ENCODE measurements at places on chromosomes 7 and 10. TPM values are rescaled to one million over a fixed set of nuclear protein-coding genes. Genes with fewer than 3 reads are reported as not detected.

BEND7 gene
- 17.5 TPM for total RNA-seq

DNA sequence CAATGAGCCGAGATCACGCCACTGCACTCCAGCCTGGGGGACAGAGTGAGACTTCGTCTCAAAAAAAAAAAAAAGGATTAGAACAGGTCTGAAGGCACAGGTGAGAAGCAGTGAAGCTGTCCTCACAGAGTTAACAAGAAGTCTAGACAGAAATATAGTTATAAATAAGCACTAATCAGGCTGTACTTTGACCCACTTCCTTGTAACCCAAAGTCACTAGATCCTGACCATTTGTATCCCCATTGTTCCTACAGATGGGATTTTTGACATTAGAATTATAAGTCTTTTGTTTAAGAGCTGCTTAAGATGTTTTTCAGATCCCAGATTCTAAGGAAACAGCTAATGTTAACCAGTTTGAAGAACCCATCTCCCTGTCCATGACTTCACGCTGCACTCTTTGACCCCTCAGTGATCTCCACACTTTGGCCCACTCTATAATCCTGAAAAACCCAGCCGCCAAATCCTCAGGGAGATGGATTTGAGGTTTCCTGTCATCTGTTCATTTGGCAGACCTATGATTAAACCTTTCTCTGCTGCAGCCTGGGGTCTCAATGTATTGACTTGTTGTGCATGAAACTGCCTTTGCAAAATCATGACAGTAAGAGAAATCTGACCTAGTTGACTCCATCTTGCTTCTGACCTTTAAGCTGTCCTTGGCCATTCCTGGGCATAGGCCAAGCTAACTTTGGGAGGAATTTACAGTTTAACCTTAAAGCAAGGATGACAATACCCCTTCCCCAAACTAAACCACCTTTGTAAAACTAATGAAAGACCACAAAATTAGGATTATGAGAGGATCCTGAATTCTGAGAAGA is 11.4 kb downstream of the SSMEM1 start:
- no peaks in the 10 kb centered on the region for H3K27me3 ChIP-seq
- no peaks in the 10 kb centered on the region for H3K4me1 ChIP-seq
- no peak overlapping the region for H3K4me3 ChIP-seq

GRCh38 chr10:4043897-4044665 is 259.1 kb upstream of the KLF6 start:
- no peaks in the 10 kb centered on the region for H3K36me3 ChIP-seq
- H3K27me3 ChIP-seq, result no peaks in the 10 kb centered on the region
- H3K4me3 ChIP-seq, result no peak overlapping the region
- DNase-seq, result no peak
- H3K4me1 ChIP-seq, result no peaks in the 10 kb centered on the region

DNA sequence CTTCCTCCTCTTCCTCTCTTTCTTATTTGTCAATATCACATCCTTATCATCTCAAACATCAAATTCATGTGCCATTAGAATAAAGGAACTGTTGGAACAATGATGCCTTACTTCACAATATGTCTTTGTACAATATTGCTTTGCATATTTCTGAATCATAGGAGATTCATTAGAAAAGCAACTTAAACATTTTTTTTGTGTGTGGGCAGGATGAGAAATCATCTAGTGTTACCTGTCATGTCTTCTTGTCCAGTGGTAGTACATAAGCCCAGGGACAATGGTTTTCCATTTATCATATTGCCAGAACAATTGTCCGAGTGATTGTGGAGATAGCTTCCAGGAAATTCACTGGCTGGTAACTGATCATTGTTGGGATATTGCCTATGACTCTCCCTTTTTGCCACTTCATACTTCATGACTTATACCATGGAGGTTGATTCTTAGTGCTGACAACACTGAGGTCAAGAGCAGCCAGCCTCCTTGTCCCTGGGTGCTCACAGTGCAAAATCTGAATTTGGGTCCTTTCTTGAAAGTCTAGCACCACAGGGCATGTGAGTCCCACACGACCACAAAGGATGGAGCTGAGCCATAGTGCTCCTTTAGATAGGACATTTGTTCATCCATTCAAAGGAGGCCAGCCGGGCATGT is 215.0 kb downstream of the MDFIC start:
- peaks cover 17% of the 10 kb centered on the region for H3K4me1 ChIP-seq
- DNase-seq, result no peak
- H3K27ac ChIP-seq, result no peak overlapping the region

GRCh38 chr10:32386623-32387260 is 39.8 kb upstream of the EPC1 start:
- no peaks in the 10 kb centered on the region for H3K36me3 ChIP-seq
- no peak overlapping the region for H3K4me3 ChIP-seq
- DNase-seq, result no peak

DNA sequence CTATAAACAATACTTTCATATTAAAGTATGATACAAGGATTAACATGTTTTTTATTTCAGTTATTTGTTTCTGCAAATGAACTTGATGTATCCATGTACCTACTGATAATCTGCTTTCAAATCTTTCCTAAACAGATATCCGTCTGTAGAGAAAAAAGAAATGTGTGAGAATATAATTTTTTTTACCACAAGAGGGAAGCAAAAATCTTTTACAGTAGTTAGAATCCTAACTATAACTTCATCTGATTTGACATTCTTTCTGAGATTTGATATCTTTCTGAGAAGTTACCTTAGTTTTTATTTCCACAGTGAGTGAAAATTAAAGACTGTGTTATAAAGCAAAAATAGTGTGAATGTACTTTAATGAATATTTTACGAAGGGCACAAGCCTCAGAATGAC is 203.9 kb upstream of the PCLO start:
- no peaks in the 10 kb centered on the region for H3K27me3 ChIP-seq
- no peaks in the 10 kb centered on the region for H3K36me3 ChIP-seq
- H3K4me3 ChIP-seq, result no peak overlapping the region
- no peak for DNase-seq
- no peak overlapping the region for H3K27ac ChIP-seq

DNA sequence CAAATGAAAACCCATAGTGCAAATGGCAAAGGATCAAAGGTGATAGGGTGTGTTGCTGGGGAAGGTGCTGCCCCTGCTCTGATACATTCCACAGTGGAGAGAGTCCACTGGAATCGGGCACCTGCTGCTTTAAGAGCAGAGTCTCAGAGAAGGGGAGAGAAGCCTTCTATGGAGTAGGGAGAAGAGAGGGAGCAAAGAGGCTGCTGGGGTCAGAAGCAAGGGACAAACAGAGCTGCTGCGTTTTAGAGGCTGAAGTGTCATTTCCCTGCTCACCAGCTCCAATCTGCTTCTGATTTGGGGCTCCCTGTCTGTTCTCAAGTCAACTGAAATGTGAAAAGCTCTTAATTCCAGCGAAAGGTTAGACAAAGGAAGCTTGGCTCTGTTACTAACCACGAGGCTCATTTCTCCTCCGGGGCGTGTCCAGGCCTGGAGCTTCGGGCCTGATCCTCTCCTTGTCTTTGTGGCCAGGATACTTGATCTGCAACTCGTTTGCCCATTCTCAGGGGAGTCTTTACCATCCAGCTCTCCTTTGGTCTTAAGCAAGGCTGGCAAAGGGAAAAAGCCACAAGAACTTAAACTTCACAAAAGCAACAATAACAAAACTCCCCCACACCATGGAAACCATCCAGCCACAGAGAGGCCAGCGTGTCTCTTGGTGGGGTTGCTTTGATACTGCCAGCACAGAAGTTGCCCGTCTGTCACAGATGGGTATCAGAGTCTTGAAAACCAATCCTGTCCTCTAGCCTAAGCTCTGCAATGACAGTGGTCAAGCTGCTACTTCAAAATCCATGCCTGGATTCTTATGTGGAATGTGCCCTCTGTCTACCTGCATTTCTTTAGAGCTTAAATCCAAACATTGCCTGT is 692.6 kb downstream of the SUGCT start:
- H3K4me3 ChIP-seq, result no peak overlapping the region
- no peaks in the 10 kb centered on the region for H3K27me3 ChIP-seq
- H3K36me3 ChIP-seq, result no peaks in the 10 kb centered on the region

DNA sequence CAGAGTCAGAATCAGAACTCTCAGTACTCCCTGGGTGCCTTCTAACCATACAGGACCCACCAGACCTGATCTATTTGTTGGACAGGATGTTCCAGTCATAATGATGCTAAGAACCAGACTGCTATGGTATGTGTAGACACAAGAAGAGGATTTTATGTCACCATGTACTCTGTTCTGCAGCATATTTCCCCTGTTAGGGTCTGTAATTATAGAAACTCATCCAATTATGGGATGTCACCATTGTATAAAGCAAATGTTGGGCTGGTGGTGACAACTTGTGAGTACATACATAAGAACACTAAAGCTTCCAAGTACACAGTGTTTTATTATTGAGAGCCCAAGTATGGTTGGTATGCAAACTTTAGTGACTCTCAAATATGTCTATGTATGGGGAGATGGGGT is 67.1 kb upstream of the AGBL3 start:
- no peak overlapping the region for H3K27ac ChIP-seq
- H3K36me3 ChIP-seq, result no peaks in the 10 kb centered on the region
- no peak overlapping the region for H3K4me3 ChIP-seq
- H3K4me1 ChIP-seq, result no peaks in the 10 kb centered on the region

GRCh38 chr7:77338260-77338659 is 77.9 kb downstream of the GSAP start:
- no peaks in the 10 kb centered on the region for H3K36me3 ChIP-seq
- no peaks in the 10 kb centered on the region for H3K27me3 ChIP-seq
- DNase-seq, result no peak
- no peak overlapping the region for H3K27ac ChIP-seq

Data from body of pancreas (tissue), 4 donors.